Right ventricle myocardium superior (tissue), 1 donor: ENCODE measurements at places on chromosomes 1 and 21. TPM values are rescaled to one million over a fixed set of nuclear protein-coding genes. Genes with fewer than 3 reads are reported as not detected.

GUCA2A gene
- total RNA-seq = not detected

RABGAP1L gene
- total RNA-seq = 53.6 TPM

DMRTB1 gene
- total RNA-seq = not detected

B3GALT5 gene
- 0.03 TPM for total RNA-seq

TTC39A gene
- total RNA-seq = 19.4 TPM
